NCI-H446 (cell line): ENCODE measurements at places on chromosomes 1 and 21.
A peak's percentile ranks its signal among the peaks of the same experiment; 100 is the strongest.

DNA sequence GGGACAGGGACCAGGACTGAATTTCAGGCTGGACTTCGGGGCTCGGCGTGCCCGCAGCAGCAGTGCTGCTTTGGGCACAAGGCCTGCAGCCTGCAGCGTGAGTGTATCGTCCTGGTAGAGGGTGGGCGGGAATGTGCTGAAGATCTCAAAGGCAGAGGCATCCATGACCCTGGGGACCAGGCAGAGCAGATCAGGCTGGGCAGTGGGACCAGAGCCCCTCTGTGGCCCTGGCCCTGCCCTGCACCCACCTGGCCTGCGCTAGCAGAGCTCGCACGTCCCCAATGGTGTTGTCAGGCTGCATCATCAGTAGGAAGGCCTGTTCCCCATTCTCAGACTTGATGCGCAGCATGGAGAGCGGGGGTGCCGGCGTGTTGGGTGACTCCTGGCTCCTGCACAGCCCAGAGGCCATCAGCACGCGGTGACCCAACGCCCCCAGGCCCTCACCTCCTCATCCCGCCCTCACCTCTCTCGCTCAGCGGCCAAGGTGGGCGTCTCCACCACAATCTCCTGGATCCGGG lies 2.6 kb downstream of the SH3BGRL3 start:
- no peak for DNase-seq

DNA sequence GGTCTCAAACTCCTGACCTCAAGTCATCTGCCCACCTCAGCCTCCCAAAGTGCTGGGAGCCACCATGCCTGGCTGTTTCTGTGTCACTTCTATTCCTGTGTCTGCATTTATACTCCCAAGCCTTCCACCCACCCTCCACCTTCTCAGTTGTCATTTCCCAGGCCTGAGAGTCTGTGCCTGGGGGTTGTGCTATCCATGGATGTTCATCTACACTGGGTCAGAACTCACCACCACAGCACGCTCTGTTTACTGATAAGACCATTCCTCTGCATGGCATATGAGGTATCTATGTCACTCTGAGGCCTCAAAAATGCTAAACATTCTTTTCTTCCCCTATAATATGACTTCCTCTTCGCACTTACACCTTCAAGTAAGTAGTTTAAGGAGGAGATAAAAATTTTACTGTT lies 6.1 kb downstream of the NENF start:
- DNase-seq: no peak

- no peak for DNase-seq
Measured at GRCh38 chr1:230337266-230337665, 88.9 kb downstream of the PGBD5 start.

DNA sequence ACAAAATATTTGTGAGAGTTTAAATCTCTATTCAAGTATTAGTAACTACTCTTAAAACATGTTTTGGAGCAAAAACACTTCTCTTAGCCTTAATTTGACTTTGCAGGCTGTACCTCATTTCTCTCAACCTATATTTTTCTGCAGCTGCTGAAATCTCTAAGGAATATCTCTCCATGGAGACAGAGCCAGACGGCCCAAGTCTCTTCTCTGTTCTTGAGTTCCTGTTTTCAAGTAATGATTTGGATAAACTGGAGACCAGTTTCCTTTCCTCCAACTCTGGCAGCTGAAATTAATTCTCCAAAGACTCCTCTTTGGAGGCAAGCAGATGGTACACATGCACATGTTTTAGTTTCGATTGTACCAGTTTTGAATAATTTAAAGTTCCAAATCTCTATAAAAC lies 659.7 kb upstream of the NEGR1 start:
- no peak for DNase-seq

DNA sequence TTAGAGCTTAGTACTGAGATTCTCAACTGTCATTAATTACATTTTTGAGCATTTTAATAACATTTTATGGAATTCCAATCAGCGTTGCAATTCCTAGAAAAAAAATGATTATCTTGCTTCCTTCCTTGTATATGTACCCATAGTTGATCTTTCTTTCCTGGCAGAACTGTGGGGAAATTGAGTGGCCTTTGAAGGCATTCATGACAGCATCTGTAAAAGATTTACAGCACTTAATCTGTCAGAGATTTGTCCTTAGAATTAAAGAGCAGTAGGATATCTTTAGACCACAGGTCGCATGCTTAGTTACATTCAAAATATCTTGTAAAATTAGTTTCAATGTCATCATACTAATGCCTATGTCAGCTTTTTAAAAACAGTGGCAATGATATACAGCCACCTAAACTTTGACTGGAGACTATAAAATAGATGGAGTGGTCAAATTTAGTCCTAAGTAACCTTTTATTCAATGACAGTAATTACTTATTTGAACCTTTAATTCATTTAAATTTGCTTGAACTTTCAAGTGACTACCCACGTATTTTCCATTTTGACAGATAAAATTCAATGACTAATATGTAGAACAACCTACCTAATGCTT lies 692.0 kb downstream of the NCAM2 start:
- DNase-seq: no peak

DNA sequence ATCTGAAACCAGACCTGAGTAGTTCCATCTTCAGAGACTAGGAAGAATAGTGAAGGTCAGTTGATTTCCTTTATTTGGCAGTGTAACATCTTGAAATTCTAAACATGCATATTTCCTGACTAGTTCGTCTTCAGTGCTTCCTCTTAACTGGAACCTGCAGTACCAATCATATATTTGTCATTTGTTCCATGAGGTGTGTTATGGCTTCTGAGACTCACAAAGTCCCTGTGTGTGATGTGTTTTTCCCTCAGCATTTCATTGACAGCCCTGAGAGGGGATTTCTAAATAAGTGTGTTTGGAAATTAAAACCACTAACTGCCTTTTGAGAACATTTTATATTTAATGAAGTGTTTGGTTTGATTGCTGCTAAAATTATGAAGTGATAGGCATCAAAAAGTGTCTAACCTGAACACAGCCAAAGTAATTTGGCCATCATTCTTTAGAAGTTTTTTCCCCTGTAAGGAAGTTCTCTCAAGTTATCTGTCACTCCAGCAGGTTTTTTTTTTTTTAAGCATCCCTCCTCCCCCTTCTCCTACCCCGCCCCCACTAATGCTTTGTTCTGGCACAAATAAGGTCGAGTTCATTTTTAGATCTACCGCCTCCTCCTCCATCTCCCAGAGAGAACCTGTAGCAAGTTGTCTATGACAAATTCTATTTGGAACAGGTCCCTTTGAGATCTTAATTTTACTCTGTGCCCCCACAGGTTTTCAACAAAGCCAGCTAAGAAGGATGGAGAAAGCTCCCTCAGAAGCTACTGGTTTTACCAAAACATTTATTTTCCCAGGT lies 61.4 kb downstream of the TMEM200B start:
- no peak for DNase-seq

DNA sequence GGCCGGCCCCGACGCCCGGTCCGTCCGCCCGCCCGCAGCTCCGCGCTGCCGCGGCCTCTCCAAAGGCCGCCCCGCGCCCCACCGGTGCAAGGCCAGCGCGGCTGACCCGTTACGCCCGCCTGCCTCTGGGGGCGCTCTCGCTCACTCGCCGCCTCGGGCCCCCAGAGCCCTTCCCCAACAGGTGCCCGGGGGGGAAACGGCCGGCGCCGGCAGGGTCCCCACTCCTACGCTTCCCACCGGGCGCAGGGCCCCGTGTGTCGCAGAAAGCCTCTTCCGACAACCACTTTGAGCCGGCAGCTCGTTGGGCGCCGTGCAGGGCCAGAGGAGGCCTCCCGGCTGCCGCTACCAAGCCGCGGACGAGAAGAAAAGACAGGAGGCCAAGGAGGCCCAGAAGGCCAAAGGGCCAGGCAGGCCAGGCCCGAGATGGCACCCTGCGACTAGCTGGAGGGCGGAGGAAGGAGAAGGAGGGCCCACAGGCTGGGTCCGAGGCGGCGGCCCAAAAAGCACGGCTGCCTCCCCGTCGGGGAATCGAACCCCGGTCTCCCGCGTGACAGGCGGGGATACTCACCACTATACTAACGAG lies 64.9 kb upstream of the FCGR2A start:
- DNase-seq: no peak

GRCh38 chr1:15717418-15718125 lies 18.5 kb upstream of the SLC25A34 start:
- no peak for DNase-seq

DNA sequence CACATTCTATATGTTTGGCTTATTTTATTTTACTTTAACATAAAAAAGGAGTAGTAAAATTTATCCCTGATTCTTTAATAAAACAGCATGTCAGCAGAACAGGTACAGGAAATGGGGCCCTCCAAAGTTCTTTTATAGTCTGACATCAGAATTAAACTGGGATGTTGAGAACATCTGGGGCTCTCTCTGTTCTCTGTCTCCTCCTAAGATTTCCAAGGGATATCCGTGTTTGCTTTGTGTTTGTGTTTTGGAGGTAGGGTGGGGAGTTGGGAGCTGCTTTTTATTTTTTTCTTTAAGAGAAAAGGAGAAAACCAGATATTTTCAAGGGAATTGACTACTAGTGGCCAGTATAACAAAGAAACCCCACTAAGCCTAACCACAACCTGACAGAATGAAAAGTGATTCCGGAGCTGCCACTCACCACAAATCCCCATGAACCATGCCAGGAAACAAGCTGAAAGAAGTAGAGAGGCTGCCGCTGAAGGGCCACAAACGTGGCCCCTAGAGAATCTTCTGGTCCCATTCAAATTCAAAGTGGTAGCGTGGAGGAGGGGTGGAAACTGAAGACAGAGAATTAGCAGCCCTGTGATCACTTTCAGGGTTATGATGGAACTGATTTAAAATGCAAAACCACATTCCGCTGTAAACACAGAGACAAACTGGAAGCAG lies 369.6 kb upstream of the ADGRL2 start:
- DNase-seq: no peak

- DNase-seq: no peak
Measured at GRCh38 chr21:16840538-16840937, 672.3 kb upstream of the CXADR start.

DNA sequence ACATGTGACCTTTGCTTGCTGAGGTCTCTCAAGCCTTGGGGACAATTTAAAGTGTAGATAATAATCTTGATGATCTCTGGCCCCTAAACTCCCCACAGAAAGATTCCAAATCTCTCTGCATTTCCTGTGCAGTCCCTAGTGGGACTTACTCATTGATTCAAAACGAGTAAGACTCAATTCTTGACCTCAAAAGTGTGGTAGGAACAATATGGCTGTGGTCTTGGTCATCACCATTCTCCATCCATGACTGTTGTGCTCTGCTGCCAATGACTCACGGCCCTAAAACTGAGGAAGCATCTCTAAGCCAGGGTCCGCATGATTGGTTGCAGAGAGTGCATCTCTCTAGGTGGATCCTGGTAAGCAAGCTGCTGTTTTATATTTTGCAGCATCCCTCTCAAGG lies 268.0 kb downstream of the PTGER3 start:
- no peak for DNase-seq

- no peak for DNase-seq
Measured at GRCh38 chr1:15424146-15424667, 14.0 kb upstream of the CTRC start.

DNA sequence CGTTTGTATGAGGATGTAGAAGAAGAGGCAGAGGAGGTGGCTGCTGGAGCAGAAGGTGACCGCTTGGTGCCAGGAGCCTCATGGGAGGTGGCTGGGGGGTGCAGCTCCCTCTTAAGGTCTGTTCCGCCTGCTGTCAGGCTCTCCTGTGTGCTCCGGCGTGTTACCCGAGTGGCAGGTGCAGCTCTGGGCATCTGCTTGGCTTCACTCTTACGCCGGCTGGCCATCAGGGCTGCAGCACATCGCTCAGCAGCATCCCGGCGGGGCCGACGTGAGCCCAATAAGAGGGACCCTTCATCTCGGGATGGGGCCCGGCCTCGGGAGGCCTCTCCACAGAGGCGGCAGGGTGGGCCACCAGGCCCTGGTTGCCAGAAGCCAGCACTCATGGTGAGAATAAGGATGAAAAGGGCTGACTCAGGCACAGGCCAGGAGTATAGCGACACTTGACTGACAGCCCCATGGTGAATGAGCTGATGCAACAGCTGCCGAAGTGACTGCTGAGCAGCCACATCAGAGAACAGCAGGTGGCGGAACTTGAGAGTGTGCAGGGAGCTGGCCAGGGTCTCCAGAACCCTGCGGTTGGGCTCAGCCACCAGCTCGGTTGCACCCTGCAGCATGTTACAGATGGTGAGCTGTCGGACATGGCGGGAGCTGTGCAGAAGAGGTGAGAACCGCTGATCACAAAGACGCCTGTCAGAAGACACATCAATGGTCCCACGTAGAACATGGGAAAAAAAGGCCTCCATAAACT lies 17.5 kb downstream of the LRRC41 start:
- DNase-seq: peak; percentile 8

- DNase-seq: no peak
Measured at GRCh38 chr1:156262461-156263287, 14.8 kb upstream of the PAQR6 start.

DNA sequence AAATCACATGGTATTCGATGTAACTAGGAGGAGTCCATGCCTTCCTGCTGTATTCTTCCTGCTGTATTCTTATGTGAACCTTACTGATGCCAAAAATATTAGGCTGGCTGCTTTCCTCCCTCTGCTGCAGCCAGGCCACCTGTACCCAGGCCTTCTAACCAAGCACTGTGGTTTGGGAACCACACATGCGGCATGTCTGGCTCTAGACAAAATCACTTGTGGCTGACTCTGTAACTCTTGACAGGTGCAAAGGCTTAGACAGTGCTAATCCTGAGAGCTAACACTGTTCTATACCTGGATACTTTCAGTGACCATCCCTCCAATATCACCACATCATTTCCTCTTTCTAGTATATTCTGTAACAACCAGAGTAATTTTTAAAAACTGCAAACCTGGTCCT lies 67.7 kb downstream of the PCP4 start:
- no peak for DNase-seq

DNA sequence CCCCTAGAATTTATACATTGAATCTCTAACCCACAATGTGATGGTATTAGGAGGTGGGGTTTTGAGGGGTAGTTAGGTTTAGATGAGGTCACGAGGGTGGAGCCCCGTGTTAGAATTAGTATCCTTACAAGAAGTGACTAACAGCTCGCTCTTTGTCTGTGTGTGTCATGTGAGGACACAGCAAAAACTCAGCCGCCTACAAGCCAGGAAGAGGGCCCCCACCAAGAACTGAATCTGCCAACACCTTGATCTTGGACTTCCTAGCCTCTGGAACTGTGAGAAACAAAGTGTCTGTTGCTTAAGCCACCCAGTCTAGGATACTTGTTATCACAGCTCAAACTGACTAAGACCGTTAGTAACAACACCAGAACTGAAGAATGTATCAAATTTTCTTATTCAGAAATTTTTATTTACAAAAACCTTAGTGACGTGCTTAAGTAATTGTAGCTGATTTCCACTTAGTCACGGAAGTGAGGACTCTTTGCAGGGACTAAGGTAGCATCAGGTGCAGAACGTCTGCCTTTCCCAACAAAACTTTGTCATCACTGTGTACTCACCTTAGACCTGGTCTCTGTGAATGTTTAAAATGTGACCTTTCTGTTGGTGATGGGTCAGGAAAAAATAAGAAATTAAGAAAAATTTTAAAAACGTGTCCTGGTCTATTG lies 24.5 kb upstream of the LRRC8C start:
- no peak for DNase-seq
